ENCODE measurements at places on chromosomes 12 and 14. TPM values are rescaled to one million over a fixed set of nuclear protein-coding genes. Genes with fewer than 3 reads are reported as not detected.

DNA sequence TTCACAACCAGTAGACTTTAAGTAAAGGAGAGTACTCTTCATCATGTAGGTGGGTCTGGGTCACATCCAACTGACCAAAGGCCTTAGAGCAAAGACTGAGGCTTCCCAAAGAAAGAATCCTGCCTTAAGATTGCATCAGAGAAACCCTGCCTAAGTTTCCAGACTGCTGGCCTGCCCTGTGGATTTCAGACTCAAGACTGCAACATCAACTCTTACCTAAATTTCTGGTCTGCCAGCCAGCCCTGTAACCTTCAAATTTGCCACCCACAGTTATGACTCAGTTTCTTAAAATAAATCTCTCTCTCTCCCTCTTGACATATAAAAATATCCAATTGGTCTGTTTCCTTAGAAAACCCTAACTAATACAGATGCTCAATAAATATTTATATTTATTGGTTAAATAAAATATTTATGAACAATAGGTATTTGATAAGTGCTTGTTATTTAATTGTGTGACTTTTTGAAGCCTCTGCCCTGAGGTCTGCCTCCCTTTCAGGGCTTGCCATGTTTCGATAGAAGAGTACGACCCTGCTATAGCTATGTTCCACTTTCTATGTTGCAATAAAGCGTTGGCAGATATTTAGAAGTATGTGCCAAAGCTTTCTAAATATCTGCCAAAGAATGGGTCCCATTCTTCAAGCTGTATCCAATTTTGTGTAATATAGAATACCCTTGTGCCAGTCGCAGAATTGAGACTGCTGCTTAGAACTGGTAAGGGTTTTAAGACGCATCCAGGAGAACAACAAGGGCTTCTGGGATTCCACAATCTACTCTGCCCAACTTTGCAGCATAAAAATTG lies 65.7 kb downstream of the TMEM30B start:
- DNase-seq, result no peak

- DNase-seq, result no peak
Observed at GRCh38 chr14:69300601-69301221, 40.8 kb downstream of the GALNT16 start.

GRCh38 chr14:89239023-89239422 lies 178.0 kb downstream of the FOXN3 start:
- no peak for DNase-seq

DNA sequence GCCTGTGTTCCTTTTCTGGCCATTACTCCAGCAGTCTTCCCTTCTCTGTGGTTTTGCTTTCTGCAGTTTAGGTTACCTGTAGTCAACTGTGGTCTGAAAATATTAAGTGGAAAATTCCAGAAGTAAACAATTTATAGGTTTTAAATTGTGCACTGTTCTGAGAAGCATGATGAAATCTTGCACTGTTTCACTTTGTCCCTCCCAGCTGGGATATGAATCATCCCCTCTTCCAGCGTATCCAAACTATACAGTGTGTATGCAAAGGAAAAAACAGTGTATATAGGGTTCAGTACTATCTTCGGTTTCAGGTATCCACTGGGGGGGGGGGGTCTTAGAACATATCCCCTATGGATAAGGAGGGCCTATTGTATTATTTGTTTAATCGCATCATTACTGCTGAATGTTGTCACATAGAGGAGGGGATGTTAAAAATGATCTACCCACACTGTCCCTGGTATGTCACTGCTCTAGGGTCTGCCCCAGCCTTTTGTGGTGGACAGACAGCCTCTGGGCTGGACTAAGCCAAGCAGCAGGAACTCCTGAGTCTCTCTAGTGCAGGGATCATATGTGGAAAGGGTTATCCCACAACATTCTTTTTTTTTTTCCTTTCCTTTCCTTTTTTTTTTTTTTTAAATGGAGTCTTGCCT lies 109.1 kb upstream of the MAX start:
- DNase-seq, result no peak

GRCh38 chr12:116803013-116803736 lies 65.1 kb downstream of the RNFT2 start:
- DNase-seq, result no peak

GRCh38 chr12:104669089-104669721 lies 212.5 kb downstream of the CHST11 start:
- no peak for DNase-seq

Gene SLC24A4
- total RNA-seq, result 0.08 TPM
